ENCODE measurements at places on chromosomes 11 and 22.

- DNase-seq: no peak
Measured at GRCh38 chr11:111942829-111943228, 5.7 kb downstream of the DIXDC1 start.

DNA sequence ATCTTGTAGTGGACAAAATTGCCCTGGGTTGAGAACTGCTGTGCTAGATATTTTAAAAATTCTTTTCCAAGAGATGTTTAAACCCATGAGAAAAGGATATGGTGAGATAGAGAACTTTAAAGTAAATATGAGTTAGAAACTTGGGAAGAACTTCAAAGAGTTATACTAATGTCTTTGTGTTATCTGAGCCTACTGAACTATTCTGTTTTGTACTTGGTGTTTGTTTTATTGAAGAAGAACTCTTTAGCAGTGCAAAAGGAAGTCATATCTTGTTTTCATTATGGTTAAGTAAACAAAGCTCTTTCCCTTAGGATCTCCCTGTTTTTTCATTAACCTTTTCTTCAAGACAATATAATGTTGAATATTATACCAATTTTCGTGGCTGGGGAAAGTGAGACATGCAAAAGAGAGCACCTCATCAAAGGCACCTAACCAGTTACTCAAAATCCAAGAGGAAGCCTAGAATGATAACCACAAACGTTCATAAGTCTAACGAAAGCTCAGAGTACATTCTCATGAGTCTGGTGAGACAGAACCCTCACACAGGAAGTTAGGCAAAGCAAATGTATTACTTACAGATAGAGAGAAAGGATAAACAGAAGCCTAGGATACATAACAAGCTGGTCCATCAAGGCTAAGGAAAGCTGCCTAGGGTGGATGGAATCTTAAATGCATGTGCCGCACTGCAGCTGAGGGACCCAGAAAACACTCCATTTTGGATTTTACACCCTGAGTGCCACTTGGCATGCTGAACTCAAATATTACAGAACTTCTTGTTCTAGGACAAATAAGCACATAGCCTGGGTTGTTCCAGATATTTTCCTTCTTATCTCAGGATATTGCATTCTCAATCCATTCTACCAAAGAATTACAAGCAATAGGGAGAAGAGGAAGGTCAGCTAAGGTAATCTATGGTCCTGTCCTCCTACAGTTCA is 112.5 kb upstream of the ANO3 start:
- no peak for DNase-seq

- no peak for DNase-seq
Measured at GRCh38 chr11:66800720-66801428, 42.4 kb upstream of the RCE1 start.

- DNase-seq: no peak
Measured at GRCh38 chr22:28962042-28962554, 78.7 kb downstream of the ZNRF3 start.

- no peak for DNase-seq
Measured at GRCh38 chr11:1152316-1153104, 5.2 kb upstream of the MUC5AC start.

DNA sequence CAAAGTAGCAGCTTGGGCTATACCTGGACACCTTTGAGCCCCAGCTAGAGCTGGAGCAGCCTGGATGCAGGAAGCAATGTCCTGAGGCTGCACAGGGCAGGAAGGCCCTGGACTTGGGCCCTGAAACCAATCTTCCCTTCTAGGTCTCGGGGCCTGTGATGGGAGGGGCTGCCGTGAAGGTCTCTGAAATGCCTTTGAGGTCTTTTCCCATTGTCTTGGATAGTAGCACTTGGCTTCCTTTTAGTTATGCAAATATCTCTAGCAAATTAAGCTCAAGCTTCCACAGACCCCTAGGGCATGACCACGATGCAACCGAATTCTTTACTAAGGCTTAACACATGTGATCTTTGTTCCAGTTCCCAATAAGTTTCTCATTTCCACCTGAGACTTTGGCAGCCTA is 40.0 kb downstream of the LINC01488 start:
- DNase-seq: no peak

- DNase-seq: no peak
Measured at GRCh38 chr11:2987881-2988861, 4.0 kb downstream of the NAP1L4 start.

- no peak for DNase-seq
Measured at GRCh38 chr11:7605186-7605943, 67.9 kb downstream of the CYB5R2 start.

DNA sequence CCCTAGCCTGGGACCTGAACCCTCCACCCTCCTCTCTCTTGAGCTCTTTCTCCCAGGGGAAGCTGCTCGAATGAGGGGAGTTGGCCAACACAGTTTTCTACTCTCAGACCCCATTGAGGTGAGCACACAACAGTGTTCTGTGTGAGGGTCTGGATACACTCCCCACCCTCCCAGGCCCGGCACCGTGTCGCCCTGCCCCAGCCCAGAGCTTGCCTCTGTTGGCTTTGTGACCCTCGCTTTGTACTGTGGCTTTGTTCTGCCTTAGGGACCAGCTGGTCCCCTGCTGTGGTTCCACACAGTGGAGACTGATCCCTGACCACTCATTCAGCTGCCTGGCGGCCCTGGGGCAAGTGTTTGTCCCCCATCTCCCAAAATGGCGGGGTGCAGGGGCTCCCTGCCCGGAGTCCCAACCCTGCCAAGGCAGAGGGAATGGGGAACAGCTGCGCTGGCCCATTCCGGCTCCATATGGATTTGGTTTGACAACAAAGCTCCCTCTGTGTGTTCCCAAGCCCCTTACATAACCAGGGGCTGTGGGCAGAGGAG is 8.3 kb downstream of the ST3GAL4 start:
- no peak for DNase-seq

- peak; percentile 69 for DNase-seq
Measured at GRCh38 chr11:57566005-57566904, 1.2 kb downstream of the UBE2L6 start.

DNA sequence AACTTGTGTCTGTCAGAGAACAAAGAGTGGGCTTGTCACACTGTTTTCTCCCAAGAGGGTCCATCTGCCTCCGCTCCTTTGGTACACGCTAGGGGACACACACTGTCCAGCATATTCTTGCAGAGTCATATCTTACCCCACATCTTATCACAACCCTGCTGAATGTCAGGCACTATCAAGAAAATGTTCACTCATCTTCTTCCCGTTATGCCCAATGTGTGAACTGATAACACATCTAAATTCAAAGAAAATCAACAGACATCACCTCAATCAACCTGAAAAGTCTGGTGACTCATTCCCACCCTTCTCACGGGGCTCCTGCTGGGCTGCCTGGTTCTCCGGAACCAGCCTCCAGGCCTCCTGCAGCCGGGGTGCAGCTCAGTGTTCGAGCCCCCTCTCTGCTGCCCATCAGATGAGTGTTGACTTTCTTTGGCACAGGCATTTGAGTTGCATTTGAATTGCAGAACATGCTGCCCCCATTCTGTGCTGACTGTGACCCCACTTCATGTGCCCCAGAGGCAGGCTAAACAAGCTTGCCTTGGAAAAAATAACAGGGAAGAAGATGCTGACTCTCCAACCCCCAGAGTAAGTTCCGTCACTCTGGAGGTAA is 19.4 kb downstream of the GRAP2 start:
- DNase-seq: no peak

DNA sequence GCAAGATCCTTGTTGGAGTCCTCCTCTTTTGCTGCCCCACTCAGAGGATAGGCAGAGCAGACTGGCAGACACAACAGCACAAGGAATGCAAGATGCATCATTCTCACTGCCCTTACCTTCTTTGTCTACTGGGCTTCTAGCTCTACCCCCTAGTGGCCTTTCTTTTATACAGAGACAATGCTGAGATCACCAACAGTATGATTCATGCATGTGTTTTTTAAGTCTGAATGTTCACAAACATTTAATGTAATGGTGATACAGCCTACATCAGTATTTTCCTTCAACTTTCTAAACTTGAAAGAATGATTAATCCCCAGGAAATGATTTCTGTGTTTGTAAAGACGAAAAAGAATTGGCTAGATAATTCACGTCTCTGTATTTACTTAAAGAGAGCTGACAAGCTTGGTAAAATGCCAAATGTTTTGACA is at the start of gene MMP10:
MMP10 (minus strand) TSS at position 138 of the 428 bp plus-strand sequence; CDS start at position 101, 37 bp downstream.
- no peak for DNase-seq

DNA sequence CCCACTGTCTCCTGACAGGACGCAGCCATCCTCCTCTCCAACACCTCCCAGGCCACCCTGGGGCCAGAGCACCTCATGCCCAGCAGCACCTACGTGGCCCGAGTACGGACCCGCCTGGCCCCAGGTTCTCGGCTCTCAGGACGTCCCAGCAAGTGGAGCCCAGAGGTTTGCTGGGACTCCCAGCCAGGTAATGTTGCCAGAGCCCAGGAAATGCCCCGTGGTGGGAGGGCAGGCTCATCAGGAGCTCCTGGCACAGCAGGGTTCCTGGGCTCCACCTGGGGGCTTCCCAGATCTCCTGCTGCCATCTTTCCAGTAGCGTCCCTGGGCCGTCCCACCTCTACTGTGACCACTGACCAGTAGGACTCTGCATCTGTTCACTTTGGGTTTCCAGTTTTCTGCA is 16.2 kb downstream of the CSF2RB start:
- no peak for DNase-seq

DNA sequence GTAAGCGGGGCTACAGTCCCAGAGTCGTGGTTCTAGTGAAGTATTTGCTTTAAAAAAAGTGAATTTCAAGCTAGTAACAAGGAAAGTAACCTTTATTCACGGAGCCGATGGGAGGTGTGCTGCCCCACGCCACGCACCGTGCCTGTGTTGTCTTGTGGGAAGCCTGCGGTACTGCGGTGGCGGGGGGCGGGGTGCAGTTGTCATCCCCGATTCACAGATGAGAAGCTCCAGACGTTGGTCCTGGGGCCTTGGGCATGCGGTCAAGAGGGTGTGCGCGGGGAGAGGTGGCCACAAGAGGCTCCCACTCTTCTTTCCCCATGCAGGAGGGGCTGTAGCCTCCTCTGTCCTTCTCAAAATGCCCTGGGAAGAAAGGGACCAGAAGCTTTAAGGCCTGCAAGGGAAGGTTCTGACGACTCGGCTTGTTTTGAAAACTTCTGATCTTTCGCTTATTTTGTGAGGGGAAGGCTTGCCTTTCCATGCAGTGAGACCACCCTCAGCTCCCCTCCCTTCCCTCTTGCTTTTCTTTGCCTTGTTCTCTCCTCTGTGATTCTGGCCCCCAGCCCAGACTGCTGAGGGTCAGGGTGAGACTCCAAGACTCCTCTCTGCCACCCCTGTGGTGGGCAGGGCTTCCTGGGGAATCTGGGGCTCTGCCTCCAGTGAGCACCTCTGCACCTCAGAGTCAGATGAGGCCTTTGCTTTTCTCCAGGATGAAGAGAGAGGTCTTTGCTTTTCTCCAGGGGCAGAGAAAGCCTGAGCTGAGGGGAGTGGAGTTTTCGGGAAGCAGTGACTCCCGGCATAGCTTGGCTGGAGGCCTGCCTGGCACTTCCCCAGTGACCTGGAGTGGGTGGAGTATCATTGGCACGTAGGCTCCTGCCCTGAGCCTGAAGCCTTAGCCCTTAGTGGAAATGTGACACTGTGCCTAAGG is 6.2 kb downstream of the GLB1L3 start:
- DNase-seq: no peak

DNA sequence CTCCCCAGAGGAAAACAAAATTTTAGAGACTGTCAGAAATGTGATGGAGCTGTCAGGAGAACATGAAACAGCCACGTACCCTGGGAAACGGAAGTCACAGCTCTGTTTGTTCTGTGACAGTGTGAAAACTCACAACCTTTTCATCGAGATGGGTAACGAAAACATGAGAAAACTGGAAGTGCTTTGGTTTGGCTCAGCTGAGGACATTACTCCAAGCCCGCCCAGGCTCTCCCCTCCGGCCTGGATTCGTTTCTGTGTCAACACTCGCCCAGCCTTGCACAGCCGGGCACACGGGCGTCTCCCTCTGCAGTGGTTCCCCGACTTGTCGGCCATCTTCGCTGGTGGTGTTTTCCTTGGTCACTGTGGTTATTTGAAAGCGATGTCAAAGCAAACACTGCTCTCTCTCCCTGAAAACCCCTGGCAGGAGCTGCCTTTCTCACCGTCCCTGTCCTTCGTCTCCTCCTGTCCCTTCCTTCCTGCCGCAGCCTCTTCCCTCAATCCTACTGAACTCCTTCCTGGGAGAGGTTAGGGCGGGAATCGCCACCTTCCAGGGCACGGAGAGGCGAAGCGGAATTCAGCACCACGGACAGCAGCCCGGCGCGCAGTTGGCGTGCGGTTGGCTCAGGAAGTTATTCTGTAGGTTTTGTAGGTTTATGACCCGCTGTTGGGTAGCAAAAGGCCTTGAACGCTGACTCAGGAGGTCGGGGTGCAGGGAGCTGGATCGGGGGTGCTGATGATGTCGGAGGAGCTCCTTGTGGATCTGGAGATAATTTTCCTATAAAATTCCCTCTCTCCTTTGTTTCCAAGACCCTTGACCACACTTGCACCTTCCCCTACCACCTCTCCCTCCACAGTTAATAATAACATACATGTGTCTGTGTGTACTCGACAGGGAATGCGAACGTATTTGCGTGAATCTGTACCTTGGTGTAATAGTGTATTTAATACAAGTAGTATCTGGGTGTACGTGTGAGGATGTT is 13.1 kb upstream of the RPS19BP1 start:
- no peak for DNase-seq

DNA sequence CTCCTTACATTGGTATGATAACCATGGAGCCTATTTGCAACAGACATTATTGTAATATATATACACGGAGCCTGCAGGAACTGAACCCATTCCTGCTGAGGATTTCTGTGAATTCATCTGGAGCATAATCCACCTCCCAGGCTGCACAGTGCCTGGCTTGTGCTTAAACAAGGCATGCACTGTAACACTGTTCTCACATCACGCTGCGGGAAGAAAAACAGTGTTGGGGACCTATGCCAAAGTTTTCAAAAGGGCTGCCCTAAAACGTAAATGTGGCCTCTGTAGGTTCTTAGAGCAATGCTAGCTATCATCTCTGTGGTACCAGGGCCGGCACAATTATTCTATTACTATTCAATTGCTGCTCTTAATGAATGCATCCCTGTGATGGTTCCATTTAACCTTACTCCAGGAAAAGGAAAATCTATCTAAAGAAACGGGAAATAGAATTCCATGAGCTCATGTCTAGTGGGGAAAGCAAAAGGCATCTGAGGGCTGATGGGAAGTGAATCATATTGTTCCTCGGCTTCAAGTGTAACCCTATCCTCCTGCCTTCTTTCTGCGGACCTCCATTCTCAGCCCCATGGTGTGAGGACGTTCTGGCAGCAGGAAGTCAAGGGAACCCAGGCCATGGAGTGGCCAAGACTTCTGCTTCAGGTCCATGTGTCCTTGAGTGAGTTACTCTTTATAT is 525.5 kb downstream of the SOX6 start:
- no peak for DNase-seq

DNA sequence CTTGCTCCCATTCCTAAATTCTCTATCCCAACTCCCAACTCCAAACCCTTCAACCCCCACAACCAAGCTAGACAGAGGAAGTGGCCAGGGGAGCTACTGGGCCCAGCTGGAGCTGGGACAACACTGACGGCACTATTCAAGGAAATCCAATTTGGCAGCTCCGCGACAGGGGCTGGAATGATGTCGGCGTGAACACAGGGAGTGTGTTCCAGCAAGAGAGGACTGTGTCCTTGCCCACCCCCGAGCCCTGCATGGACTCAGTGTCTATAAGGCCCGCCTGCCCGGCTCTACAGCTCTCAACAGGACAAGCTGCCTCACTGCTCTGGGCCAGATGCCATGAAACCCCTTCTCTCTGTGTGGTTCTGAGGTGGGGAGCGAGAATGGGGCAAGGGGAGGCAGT is 11.3 kb downstream of the PCSK7 start:
- DNase-seq: no peak

GRCh38 chr11:78282821-78283220 is 94.1 kb downstream of the USP35 start:
- DNase-seq: peak; percentile 17

Data from NCI-H2029 treated with DMSO at 0.1 percent for 48 hours (cell line).